ENCODE measurements at places on chromosomes 2 and 18. TPM values are rescaled to one million over a fixed set of nuclear protein-coding genes. Genes with fewer than 3 reads are reported as not detected.

Gene UCN
- total RNA-seq = 0.65 TPM

Gene GCG
- not detected for total RNA-seq

Gene RBM44
- total RNA-seq = 0.51 TPM

Gene PTPRN
- total RNA-seq = 0.49 TPM

Gene MC4R
- 0.13 TPM for total RNA-seq

Gene TCF4
- total RNA-seq = 14.2 TPM

Gene EIF2B4
- total RNA-seq = 33.4 TPM

Gene PRKAG3
- not detected for total RNA-seq

Gene COLEC12
- total RNA-seq = 1.6 TPM

Gene CD8B2
- not detected for total RNA-seq
